ENCODE measurements at places on chromosomes 7 and 10. TPM values are rescaled to one million over a fixed set of nuclear protein-coding genes. Genes with fewer than 3 reads are reported as not detected.

The RAPGEF5 gene
- 0.99 TPM for total RNA-seq

The SPDYE1 gene
- total RNA-seq, result not detected

The ZCWPW1 gene
- total RNA-seq, result 3.6 TPM

The RADIL gene
- 0.77 TPM for total RNA-seq

The DYNC1I1 gene
- total RNA-seq, result not detected

The IFIT2 gene
- total RNA-seq, result 41.6 TPM

The RBP4 gene
- total RNA-seq, result not detected

The CSGALNACT2 gene
- total RNA-seq, result 15.5 TPM

The CRPPA gene
- 1.6 TPM for total RNA-seq
